A172 (cell line): ENCODE measurements at places on chromosomes 4 and X. TPM values are rescaled to one million over a fixed set of nuclear protein-coding genes. Genes with fewer than 3 reads are reported as not detected.

Gene TLR1
- total RNA-seq = 0.60 and 4.6 TPM in 2 replicates

Gene REELD1
- not detected in 2 replicates for total RNA-seq

Gene PROM1
- 0.02 TPM in 1 of 2 replicates, not detected in the other for total RNA-seq

Gene ADH1B
- not detected in 2 replicates for total RNA-seq

Gene UNC5C
- total RNA-seq = 17.4 and 20.0 TPM in 2 replicates

Gene MAGEC2
- total RNA-seq = not detected in 2 replicates

Gene DCAF8L2
- total RNA-seq = not detected in 2 replicates

Gene CD38
- not detected in 2 replicates for total RNA-seq

Gene MAGED4
- 6.9 and 12.0 TPM in 2 replicates for total RNA-seq

Gene HSFX3
- not detected in 2 replicates for total RNA-seq

Gene OTUD6A
- total RNA-seq = not detected in 2 replicates

Gene TEX11
- 0.22 TPM in 1 of 2 replicates, not detected in the other for total RNA-seq

Gene RHOXF2B
- not detected in 2 replicates for total RNA-seq

Gene TEX13C
- total RNA-seq = 0.28 and 0.60 TPM in 2 replicates

Gene SLC25A31
- not detected in 2 replicates for total RNA-seq

Gene ADRA2C
- 5.9 TPM in 2 replicates for total RNA-seq

Gene TCEAL3
- 15.7 and 16.9 TPM in 2 replicates for total RNA-seq

Gene CTAG1B
- total RNA-seq = not detected in 2 replicates

Gene SAGE1
- not detected in 2 replicates for total RNA-seq

Gene CCDC158
- total RNA-seq = not detected in 2 replicates

Gene TLR7
- total RNA-seq = not detected in 2 replicates

Gene SPANXN2
- total RNA-seq = not detected in 2 replicates

Gene C4orf46
- 32.1 and 33.0 TPM in 2 replicates for total RNA-seq

Gene SYN1
- 0.38 TPM in 1 of 2 replicates, not detected in the other for total RNA-seq

Gene RS1
- total RNA-seq = not detected in 2 replicates

Gene TCP11X2
- not detected in 2 replicates for total RNA-seq

Gene ZNF732
- not detected in 2 replicates for total RNA-seq

Gene CLGN
- total RNA-seq = 0.53 and 1.3 TPM in 2 replicates

Gene SPATA18
- not detected in 2 replicates for total RNA-seq

Gene MAGEA9B
- total RNA-seq = not detected in 2 replicates

Gene GDI1
- 143 and 229 TPM in 2 replicates for total RNA-seq

Gene NPY2R
- total RNA-seq = not detected in 2 replicates

Gene ZMAT1
- total RNA-seq = 0.53 and 3.2 TPM in 2 replicates

Gene CCNA2
- total RNA-seq = 139 and 148 TPM in 2 replicates
